ENCODE measurements at places on chromosomes 2 and 18. TPM values are rescaled to one million over a fixed set of nuclear protein-coding genes. Genes with fewer than 3 reads are reported as not detected.

GRCh38 chr18:36411745-36412168 lies 114.2 kb downstream of the FHOD3 start:
- DNase-seq: peak; percentile 65

Gene SNTG2
- total RNA-seq: not detected

- DNase-seq: peak; percentile 43
Measured at GRCh38 chr2:144836635-144837350, 316.9 kb upstream of the ZEB2 start.

Gene RUFY4
- not detected for total RNA-seq

Gene CRYGD
- not detected for total RNA-seq

Gene TGFBRAP1
- 31.1 TPM for total RNA-seq

Gene PROKR1
- not detected for total RNA-seq

GRCh38 chr2:119295688-119296375 lies 70.8 kb downstream of the C2orf76 start:
- no peak for DNase-seq

Gene IGFBP2
- 5.3 TPM for total RNA-seq

Gene CAPN13
- total RNA-seq: not detected

GRCh38 chr2:148666555-148666954 lies 22.0 kb downstream of the EPC2 start:
- DNase-seq: no peak

Gene TANC1
- total RNA-seq: 17.0 TPM

Gene RFX8
- total RNA-seq: 10.6 TPM

DNA sequence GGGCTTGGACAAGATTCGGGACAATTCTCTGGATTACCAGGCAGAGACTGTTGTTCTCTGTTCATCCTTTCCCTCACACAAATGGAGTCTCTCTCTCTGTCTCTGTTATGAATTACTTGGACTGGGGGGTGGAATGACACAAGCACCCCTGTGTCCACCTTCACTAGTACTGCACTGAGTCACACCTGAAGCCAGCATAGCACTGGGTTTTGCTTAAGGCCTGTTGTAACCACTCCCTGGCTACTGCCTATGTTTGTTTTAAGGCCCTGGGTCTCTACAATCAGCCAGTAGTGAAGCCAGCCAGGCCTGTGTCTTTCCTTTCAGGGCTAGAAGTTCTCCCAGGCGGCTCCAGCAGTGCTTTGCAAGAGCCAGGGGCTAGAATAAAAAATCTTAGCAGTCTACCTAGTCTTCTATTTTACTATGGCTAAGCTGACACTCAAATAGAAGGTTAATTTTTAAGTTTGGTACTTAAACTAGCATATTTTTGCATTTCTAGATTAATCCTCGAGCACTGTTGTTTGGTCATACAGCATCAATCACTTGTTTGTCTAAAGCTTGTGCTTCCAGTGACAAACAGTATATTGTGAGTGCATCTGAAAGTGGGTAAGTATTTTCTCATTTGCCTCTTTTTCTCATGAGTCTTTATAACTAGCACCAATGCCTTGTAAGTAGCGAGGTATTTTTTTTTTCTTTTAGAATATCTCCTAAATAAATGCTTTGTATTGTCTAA lies 27.8 kb downstream of the WDR7 start:
- peak; percentile 4 for DNase-seq

DNA sequence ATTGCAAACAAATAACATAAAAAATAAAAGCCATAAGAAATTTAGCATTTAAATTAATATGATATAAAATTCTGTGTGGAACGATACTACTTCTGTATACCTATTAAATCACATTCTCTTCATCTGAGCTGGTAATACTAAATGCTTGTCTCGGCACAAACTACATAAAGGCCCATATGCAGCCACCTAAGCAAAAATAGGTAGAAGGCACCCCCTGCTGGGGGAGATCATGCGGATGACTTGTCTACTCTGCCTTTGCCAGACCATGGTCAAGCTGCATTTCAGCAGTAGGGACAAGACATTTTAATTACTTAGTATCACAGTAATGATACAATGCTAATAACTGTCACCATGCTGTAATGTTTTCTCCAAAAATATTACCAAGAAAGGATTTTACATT lies 108.0 kb downstream of the CDH19 start:
- DNase-seq: peak; percentile 68

GRCh38 chr2:126515471-126515870 lies 140.5 kb upstream of the GYPC start:
- no peak for DNase-seq

DNA sequence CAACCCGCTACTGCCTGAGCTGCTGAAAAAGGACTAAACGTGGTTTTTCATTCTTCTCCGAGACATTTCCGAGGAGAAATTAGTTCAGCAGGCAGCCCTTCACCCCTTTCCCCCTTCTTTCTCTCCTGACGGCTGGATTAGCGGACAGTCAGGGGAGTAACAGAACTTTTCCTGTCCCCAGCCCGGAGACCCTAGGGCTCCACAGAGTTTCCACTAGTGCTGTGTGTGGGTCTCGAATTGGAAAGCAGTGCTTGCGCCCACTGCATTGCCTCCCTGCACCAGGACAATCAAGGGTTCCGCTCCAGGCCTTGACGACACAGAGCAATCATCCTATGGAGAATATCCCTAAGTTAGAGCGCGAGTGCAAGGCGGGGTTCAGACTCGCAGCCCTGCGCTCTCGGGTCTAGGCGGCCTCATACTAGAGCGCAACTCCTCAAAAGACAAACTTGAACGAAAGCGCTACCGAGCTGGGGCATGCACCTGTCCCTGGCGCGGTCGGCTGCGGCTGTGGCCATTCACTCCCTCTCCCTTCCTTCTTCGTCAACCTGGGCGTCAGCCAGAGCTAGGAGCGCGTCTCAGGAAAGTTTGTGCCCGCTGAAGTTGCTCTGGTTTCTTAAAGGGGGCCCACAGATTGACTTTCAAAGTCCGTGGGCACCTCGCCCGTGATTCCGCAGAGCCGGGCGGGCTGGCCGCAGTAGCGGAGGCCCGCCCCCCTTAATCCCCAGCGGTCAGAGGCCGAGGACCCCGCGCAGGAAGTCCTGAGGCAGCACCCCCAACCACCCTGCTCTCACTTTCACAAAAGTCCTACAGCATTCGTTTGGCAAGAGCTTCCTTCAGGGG lies 801 bp downstream of the OSR1 start:
- DNase-seq: no peak

Gene FECH
- total RNA-seq: 54.0 TPM

GRCh38 chr2:239178954-239179353 lies 221.9 kb downstream of the HDAC4 start:
- no peak for DNase-seq

GRCh38 chr2:102033031-102033749 lies 41.4 kb downstream of the IL1R2 start:
- peak; percentile 89 for DNase-seq

- DNase-seq: peak; percentile 55
Measured at GRCh38 chr2:156892467-156893281, 364.8 kb upstream of the GALNT5 start.

- DNase-seq: peak; percentile 57
Measured at GRCh38 chr18:73101977-73102376, 234.2 kb upstream of the NETO1 start.

GRCh38 chr18:3014503-3015203 lies 1.7 kb upstream of the LPIN2 start:
- DNase-seq: no peak

DNA sequence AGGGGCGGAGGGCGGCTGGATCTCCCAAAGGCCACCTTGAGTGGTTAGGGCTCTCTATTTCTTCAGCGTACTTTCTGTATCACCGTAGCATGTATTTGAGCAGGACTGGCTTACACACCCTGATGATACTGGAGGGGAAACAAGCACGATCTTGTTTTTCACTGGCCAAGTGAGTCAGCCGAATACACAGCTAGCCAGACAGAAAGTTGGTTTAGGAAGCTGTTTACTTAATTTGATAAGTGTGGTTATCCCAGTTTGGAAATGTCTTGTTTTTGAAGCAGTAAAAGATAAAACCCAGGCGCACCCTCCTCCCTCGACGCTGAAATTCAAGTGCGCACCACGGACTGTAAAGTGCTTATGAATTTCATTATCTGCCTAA lies 582 bp downstream of the RIOK3 start:
- DNase-seq: peak; percentile 17

- DNase-seq: no peak
Measured at GRCh38 chr18:45730832-45731575, 7.0 kb downstream of the SLC14A1 start.

DNA sequence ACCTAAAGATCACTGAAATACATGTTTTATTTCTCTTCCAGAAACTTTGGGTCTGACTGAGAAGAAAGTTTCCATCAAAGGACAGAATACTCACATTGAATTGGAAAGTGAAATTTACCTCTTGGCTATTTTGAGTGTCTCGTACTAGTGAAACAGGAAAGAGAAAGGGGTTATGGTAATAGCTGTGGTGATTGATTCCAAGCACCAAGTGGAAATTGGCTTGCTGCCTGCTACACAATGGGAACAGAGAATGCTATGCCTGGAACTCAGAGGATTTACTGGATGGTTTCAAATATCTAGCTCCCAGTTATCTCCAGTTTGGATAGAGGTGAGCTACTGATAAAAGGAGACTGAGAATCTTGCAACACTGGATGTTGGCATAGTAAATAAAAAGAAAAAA lies 492.8 kb upstream of the FSIP2 start:
- no peak for DNase-seq

DNA sequence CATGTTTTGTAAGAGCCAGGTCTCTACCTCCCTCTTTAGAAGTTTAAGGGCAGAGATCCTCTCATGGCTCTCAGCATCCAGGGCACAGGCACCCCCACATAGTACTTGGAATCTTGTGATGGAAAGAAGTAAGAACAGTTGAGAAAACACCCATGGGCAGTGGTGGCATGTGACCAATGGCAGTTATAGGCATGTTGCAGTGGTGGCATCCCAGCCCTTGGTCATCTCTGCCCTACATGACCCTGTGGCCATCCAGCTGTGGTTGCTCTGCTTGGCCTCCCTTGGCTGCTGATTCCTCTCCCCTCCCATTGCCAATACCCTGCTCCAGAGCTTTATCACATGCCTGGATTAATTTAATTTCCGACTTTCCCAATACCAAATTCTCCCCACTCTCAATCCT lies 13.3 kb upstream of the MSH2 start:
- no peak for DNase-seq

Gene SLC4A5
- not detected for total RNA-seq

DNA sequence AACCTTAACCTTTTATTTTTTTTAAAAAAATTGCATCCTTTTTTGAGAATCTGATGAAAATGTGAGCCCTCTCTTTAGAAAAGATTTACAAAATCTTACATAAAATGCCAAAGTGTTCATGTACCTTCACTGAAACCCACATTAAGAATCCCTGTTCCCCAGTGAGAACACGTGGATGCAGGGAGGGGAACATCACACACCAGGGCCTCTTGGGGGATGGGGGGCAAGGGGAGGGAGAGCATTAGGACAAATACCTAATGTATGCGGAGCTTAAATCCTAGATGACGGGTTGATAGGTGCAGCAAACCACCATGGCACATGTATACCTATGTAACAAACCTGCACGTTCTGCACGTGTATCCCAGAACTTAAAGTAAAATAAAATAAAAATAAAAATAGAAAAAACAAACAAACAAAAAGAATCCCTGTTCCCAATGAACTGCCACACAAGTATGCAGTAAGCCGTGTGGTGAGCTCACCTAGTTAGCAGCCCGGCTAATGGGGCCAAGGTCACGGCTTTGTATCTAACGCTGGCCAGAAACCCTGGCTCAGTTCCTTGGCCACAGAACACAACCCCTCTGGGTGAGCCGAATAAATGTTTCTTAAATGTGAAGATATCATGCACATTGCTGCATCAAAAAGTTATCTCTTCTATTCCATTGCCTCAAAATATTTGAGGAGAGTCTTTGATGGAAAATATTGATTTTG lies 41.4 kb downstream of the CHST9 start:
- DNase-seq: no peak

Gene SAG
- total RNA-seq: not detected

- DNase-seq: no peak
Measured at GRCh38 chr18:52000435-52000834, 339.6 kb upstream of the DCC start.

- no peak for DNase-seq
Measured at GRCh38 chr2:64128943-64129391, 15.3 kb downstream of the PELI1 start.

DNA sequence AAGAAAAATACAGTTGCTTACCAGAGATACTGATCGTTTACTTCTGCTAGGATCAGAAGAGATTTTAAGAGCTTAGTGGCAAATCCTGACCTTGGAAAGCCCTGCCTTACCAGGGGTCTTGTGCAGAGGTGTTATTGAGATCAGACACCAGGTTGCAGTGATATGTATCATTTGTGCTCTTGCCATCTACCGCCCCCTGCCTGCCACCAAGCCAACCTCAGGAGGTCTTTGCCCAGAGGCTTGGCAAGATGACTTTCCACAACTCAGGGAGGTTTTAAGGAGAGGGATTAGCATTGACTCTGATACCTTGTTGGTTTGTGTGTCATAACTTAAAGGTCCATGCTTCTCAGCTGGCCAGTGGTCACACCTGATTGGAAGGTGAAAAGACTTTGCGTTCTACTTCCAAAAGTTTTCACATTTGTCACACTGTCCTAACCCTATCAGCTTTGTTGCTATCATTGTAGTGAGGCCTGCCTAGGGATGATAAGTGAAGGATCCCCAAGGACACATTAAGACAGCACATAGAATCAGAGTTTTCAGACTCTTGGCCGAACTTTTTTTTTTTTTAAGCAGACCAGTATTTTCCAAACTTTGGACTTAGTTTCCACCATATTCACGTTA lies 46.2 kb upstream of the MGAT5 start:
- DNase-seq: peak; percentile 61

Gene ALLC
- not detected for total RNA-seq

- DNase-seq: no peak
Measured at GRCh38 chr2:99356853-99357252, 19.7 kb downstream of the EIF5B start.

DNA sequence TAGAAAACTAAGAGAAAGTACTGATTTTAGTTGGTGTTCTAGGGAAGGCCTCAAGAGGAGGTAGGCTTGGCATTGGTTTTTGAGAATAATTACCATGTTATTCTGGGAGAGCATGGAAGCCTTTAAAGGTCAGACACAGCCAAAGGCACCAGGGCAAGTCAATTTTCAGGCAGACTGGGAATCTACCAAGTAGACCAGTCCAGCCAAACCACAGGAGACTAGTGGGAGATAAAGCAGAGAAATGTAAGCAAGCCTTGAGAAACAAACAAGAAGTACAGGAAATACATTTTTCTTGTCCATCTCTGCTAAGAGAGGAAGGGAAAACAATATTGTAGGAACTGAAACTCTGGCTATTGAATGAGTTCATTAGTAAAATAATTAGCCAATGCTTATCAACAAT lies 5.5 kb upstream of the CCDC68 start:
- DNase-seq: no peak

Gene MAP3K19
- total RNA-seq: not detected

DNA sequence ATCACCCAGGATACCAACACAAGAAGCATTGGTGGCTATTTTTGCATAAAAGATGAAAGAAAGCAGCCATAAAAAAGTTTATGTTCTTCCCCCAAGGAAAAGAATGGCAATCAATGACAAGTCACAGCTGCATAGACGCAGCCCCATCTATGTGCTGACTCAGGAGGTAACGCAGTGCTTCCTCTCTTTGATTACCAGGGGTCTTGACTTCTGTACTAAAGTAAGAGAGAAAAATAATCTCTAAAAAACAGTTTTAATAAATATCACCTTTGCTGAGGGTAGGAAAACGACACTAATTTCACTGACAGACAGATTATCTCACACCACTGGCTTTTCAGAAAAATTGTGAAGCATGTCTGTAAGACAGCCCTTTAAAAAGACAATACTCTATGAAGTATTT lies 33.9 kb upstream of the EVA1A start:
- DNase-seq: peak; percentile 47

- DNase-seq: no peak
Measured at GRCh38 chr2:205640716-205641115, 41.6 kb upstream of the NRP2 start.

GRCh38 chr2:129914538-129915302 lies 64.7 kb upstream of the RAB6C start:
- no peak for DNase-seq

Gene ATP9B
- 9.9 TPM for total RNA-seq
